ENCODE measurements at places on chromosomes 7 and 10.

- DNase-seq, result no peak
These were observed 906.7 kb downstream of the GRID1 start for GRCh38 chr10:85459906-85460305.

DNA sequence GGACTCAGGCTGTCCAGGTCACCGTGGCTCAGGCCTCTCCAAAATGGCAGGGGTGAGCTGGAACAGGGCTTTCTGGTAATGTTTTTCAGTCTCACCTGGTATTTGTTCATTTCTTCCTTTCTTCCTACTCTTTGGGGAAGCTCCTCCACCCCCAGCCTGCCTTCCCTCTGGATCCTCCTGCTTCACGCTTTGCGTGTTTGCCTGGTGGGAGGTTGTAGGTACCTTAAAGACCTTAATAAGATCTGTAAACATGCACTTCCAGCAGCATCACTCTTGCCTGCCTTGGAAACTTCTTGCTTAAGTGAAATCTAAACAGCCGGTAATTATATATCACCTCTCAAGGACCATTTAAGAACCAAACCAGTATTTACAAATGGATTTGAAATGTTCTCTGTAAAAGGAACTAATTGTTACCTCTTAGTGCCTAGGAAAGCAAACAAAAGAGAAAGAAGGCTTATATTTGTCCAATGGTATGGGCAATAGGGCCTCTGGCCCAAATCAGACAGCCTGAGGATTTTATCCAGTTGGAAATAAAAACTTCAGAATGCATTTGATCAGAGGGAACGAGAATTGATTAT is 339.9 kb downstream of the CCSER2 start:
- DNase-seq, result no peak

GRCh38 chr10:118459642-118460193 is 117.6 kb upstream of the FAM204A start:
- peak; percentile 52 for DNase-seq

- no peak for DNase-seq
These were observed 1.6 kb downstream of the FAM204A start for GRCh38 chr10:118340486-118340885.

GRCh38 chr10:131882151-131882550 is 18.7 kb upstream of the PPP2R2D start:
- DNase-seq, result no peak

- DNase-seq, result no peak
These were observed 125.7 kb upstream of the ZNF438 start for GRCh38 chr10:31157123-31158010.

DNA sequence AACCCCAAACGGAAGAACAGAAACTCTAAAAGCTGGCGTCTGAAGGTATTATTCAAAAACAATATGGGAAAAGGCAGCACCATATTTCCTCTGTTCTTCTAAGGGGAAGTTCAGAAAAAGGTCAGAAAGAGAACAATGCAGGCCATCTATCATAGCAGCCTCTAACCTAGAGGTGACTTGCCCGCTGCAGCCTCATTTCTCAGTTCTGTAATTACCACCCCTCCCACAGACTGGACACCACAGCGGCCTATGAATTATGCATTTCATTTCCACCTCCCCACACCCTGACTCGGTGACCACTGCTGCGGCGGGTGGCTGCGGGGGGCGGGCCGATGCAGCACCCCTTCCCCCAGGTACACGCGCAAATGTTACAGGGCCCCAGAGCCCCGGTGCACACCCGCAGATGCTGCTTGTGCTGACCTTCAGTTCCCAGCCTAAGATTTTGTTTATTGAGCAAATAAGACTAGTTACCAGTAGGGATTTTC is 125.5 kb downstream of the CLEC2L start:
- no peak for DNase-seq

GRCh38 chr10:88395677-88396076 is 187.4 kb downstream of the RNLS start:
- DNase-seq, result no peak

GRCh38 chr7:2120841-2121830 is 111.6 kb downstream of the MAD1L1 start:
- no peak for DNase-seq

DNA sequence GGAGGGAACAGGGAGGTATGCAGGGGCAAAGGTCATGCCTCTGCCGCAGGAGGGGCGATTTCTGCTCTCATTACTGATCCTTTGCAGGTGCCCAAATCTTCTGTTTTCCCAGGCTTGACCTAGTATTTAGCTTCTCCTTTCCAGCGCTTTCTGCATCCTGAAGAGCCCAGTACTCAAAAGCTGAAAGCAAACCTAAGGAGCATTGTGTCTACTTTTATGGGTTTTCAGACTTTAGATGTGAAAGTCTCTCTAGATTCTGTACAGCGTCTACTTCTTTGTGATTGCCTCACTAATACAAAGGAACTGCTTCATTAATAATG is 560 bp downstream of the GBF1 start:
- no peak for DNase-seq

DNA sequence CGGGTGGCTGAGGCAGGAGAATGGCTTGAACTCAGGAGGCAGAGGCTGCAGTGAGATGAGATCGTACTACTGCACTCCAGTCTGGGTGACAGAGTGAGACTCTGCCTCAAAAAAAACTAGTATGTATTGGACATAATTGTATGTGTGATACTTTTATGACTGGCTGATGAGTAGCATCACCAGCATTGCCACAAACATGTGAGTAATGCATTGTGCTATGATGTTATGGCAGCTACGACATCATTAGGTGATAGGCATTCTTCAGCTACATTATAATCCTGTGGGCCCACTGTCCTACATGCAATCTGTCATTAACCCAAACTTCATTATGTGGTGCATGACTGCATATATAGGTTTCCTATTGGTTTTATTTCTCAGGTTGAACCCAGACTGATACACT is 352.4 kb downstream of the GALNT17 start:
- no peak for DNase-seq

DNA sequence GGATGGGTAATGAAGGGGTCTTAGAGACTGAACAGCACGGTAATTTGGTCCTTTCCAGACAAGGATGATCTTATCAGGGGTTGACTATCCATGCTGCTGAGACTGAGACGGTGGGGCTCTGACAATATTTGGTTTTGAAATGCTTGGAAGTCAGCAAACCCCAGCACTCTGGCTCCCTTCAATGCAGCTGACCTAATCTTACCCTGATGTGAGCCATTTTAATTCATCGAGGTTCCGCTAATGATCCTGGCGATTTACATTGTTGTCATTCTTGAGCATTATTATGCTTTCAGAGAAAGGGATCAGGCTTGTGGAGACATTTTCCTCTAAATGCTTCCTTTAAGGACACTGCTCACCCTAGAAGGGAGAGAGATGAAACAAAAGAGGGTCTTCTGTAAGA is 114.6 kb upstream of the BMPER start:
- no peak for DNase-seq

- no peak for DNase-seq
These were observed 110.2 kb downstream of the LARP4B start for GRCh38 chr10:821322-821721.

DNA sequence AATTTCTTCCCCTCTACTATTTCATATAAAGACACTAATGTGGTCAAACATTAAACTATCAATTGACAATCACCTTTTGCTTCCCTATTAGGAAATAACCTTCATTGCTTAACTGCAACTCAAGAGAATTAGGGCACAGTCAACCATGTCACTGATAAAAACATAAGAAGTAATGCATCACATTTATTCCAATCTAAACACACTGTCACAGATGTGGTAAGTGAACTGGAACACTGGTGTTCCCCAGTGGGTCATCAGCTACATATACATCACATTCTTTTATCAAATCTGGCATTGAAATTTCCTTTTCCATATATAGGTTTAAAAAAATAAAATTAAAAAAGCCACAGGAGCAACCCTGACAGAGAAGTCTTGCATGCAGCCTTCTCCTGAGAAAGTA is 3.7 kb downstream of the TRIL start:
- no peak for DNase-seq

- DNase-seq, result no peak
These were observed 664.9 kb downstream of the CNTNAP2 start for GRCh38 chr7:146781352-146782116.

- DNase-seq, result no peak
These were observed 2.6 kb downstream of the PPIF start for GRCh38 chr10:79349766-79350406.

GRCh38 chr10:89683883-89684282 is 17.5 kb upstream of the KIF20B start:
- DNase-seq, result no peak

- DNase-seq, result no peak
These were observed 38.9 kb downstream of the CYP51A1 start for GRCh38 chr7:92095380-92095779.

GRCh38 chr10:48215486-48216203 is 58.9 kb downstream of the FRMPD2 start:
- no peak for DNase-seq

DNA sequence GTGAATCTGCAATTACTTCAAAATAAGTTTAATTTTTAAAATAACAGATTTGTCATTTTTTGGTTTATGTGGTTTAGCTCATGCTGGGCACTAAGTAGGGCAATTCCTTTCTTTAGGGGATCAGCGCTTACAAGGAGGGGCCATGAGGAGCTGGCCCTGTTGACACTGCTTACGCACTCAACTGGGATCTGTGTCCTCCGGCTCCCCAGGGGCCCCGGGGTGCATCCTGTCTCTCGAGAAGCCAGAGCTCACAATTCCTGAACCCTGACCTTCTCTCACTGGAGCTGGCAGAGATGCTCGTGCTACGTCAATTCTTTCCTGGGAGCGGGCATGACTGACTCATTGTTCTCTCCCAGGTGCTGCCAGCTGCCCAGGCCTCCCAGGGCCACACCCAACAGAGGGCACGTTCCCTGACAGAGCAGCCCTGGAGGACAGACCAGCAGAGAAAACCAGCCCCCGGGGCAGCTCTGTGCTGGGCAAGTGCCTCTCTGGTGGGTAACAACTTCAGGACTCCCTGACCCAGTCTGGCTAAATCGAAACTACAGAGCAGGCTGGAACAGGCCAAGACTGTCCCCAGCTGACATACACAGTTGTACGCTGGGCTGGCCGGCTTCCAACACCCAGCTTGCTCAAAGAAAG is 36.8 kb downstream of the CTBP2 start:
- DNase-seq, result peak; percentile 81

GRCh38 chr10:70879207-70879606 is 9.2 kb downstream of the PCBD1 start:
- DNase-seq, result no peak

DNA sequence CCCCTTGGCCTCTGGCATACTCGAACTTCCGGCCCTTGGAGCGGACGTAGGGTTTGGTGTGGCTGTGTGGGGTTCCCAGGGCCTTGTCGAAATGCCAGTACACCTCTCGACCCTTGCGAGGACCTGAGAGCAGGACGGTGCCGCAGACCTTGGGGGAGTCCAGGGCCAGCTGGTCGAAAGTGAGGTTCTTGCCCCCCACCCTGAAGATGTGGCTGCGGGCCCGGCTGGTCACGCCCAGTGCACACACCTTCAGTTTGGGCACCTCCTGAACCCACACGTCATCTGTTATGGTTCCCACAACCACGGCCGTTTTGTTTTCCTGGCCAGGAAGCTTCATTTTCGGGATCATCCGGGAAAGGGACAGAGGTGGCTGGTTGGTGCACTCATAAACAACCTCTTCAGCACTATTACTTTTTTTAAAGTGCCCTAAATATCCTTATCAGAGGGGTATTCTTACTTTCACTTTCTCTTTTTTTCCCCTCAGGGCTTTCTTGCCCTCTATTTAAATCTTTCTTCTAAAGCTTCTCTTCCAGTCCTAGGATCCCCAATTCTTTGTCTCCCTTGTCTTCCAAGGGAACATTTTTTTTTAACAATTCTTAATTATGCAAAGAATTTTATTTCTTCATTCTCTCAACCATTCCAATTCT is 44.9 kb upstream of the FAM3C start:
- no peak for DNase-seq

- DNase-seq, result no peak
These were observed 52.6 kb downstream of the DPYSL4 start for GRCh38 chr10:132239126-132240031.

DNA sequence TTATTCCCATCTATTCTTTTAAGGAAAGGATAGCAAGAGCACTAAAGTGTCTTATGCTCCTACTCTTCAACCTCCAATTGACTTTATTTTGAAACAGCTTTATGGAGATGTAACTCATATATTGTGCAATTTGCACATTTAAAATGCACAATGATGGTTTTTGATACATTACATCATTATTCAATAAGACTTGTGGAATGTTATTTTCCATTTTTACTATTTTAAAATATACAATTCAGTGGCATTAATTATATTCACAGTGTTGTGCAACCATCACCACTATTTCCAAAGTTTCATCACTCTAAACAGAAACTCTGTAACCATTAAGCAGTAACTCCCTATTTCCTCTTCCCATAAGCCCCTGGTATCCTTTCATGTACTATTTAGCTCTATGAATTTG is 489.8 kb downstream of the NEBL start:
- DNase-seq, result no peak

DNA sequence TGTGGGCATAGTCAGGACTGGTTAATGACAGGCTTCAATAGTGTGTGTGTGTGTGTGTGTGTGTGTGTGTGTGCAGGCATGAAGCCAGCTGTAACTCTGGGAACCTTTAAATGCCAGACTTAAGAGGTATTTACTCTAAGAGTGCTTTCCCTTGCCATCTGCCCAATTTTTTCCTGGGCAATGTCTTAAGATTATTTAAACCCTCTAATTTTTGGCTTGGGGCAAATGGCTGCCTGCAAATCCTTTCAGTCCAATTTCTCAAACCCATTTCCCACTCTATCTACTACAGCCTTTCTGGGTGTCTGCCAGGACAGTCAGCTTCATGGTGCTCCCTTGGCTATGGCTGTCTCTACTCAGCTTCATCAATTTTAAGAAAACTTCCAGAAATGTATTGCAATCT is 62.6 kb upstream of the C1GALT1 start:
- no peak for DNase-seq

DNA sequence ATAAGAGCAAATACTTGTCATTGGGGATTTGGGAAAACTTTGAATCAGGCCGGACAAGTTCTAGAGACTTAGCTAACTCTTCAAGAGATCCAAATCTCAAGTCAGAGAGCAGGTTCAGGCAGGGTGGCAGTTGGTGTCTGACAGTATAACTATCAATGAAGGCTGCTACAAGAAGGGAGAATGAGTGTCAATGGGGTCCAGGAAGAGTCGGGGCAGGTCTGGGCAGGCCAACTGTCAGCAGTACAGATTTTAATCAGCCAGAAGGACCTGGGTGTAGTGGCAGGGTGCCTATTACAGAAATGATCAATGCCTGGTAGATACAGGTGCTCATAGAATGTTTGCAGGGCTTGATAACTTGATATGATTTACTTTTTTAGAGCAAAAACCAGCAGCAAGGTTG is 751.1 kb downstream of the GRM8 start:
- DNase-seq, result no peak

DNA sequence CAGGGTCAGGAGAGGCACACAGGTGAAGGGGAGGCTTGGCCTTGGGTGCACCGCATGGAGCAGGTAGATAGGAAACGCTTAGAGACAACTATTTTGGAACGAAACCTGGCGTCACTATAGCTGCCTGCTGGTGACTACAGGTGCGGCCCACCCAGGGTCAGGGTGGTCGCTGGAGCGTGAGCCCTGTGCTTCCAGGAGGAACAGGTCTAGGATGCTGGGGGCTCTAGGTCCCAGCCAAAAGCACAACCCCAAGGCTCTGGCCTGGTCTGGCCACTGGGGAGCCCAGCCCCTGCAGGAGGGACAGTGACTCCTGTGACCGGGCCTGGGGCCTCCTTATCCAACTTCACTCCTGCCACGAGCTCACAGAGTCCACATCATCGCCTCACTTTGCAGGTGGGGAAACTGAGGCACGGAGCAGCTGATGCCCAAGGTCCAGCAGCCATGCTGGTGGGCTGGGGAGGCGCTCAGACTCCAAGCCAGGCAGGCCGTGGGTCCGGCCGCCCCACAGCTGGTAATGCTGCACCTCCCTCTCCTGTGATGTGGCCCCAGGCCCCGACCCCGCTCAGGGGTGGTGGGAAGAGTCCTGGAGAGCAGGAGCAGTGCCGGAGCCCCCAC is 9.0 kb downstream of the LFNG start:
- DNase-seq, result no peak

Data from T1000 (cell line).